NCI-H187 treated with DMSO at 0.1 percent for 48 hours (cell line): ENCODE measurements at places on chromosomes 7 and 10.

GRCh38 chr7:128827971-128828711, 2.1 kb upstream of the FLNC start:
- no peak for DNase-seq

GRCh38 chr7:138032186-138032585, 30.3 kb upstream of the CREB3L2 start:
- no peak for DNase-seq

DNA sequence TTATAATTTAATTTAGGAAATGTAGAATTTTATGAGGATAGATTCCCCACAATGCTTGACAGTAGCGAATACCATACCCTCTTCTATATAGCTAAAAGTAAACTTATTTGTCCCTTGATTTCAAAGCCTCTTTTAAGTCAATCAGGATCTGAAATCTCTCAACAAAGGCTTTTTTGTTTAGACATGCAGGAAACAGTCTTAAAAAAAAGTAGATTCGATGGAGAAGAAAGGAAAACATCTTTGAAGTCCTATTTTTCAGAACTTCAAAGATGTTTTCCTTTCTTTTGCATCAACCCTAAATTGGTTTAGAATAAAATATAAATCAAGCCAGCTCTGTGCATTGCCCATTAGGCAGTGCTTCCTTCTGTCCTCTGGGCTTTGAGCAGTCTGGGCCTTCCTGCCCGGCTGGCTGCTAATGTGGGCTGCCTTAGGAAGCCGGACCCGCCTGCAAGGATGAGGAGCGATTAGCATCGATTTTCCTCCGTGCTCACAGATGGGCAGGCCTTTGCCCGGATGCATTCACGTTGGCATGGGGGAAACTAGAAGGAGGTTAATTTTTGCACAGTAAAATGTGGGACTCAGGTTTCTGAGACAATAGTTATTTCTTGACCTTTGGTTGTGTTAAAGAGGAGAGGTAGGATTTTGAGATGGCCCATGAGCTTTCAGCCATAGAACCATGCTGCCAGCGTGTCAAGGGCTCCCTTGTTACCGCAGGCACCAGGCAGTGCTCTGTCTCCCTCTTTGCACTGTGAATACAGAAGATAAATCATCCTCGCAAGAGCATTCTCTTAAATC, 15.5 kb downstream of the MSRB2 start:
- no peak for DNase-seq

DNA sequence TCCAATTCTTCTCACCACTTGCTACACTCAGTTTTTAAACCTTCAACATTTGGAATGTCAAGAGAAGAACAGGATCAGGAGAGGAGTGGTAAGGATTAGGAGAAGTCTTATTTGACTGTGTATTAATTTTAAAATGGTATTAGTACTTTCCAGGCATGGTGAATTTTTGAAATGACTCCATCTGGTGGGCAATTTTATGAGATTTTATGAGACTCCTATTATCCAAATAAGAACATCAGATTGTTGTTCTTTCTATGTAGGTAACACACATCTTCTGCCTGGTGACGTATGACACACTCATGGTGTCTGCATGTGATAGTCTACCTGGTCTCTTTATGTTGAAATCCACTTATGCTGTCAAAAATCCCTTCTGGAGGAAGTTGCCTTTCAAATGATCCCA, 51.0 kb downstream of the SLC13A1 start:
- no peak for DNase-seq

- DNase-seq: no peak
Observed at GRCh38 chr7:77254915-77255314, 55.3 kb upstream of the FGL2 start.

DNA sequence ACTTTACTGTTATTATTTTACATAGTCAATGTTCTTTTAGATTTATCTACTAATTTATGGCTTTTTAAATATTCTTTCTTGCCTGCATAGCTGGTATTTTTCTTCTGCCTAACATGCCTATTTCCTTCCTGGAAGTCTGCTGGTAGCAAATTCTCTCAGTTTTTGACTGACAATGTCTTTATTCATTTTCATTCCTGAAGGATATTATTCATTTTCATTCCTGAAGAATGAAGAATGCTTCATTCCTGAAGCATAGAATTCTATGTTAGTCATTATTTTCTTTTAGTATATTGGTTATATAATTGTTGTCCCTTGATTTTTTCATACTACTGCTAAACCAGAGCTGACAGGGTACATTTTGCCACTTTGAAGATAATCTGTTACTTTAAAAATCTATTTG, 41.8 kb downstream of the TMEM168 start:
- DNase-seq: no peak
